ENCODE measurements at places on chromosomes 2 and 18. TPM values are rescaled to one million over a fixed set of nuclear protein-coding genes. Genes with fewer than 3 reads are reported as not detected.

DNA sequence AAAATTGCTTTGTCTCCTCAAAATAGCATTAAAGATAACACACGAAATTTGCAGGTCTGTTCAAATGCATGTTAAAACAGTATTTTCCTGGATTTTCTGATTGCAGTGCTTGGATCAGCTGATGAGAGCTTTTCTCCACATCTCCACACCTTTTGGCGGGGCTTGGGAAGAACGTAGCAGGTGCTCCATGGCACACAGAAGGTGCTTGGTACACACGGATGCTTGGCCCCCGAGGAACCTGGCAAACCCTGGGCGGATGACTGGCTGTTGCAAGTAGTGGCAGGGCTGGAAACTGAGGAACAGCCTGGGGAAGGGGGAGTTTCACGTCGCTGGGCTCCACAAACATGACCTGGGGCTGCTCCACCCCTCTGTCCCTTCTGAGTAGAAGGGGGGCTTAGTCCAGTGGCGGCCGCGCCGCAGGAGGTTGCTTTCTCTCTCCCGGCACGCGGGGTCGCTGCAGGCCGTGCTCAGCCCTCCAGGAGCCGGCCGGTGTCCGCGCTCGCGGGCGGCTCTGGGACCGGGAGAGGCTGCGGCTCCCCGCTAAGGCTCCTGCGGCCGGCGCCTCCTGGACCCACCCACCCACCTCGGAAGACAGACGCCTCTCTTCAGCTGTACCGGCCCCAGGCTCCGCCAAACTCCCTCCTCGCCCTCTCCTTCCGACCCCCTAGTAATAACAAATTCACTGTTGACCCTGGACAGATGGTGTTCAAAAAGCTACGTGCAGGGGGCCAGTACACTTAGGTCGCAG is 69.3 kb downstream of the MARCO start:
- no peak for DNase-seq

DNA sequence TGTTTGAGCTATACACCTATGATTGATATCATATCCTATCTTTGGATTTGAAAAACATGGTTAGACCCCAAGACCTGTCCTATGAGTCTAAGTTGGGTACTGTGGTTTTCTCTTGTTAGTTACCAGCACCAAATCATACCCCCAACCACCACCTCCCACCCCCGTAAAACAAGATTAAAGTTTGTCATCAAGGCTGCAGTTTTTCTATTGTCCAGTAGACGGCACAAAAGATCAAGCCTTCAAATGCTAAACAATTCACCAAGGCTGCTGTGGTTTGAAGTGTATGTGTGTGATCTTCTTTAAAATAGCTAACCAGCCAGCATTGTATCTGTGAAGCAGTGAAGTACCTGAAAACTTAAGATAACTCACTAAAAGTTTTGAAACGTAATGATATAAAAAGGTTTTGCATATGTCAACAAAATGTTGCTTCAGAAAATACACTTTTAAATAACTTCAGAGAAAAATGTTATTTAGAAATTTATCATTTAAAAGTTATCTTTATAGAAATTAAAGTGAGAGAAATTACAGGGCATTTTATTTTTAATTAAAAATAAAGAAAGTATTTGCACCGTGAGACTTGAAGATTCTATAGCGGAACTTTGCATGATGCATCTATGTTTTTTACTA is 5.8 kb upstream of the MEIS1 start:
- no peak for DNase-seq

DNA sequence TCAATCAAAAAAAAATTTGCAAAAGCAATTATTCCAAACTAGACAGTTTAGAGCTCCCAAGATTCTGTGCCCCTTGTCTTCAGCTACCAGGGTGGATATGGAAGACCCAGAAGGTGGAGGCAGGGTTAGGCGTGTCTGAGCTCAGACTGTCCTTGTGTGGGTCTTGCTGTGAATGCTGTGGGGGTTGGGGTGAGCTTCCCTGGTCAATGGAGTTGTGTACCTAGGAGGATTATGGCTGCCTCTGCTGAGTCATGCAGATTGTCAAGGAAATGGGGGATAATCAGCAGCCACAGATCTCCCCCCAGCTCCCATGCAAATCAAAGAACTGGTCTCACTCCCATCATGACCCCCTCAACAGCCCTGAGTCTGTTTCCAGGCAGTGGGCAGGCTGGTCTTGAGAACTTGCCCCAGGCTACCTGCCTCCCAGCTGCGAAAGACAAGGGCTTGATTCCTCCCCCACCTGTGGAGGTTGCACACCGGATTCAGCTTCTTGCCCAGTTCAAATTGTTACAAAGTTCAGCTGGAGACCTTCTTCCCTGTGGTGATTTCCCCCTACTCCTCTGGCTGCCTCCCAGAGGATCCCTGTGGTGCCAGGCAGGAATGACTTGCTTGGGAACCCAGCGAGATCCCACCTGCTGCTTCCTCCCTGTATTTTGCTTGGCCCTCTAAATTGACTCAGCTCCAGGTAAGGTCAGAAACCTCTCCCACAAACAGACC is 77.0 kb downstream of the RAD51AP2 start:
- DNase-seq, result no peak

DNA sequence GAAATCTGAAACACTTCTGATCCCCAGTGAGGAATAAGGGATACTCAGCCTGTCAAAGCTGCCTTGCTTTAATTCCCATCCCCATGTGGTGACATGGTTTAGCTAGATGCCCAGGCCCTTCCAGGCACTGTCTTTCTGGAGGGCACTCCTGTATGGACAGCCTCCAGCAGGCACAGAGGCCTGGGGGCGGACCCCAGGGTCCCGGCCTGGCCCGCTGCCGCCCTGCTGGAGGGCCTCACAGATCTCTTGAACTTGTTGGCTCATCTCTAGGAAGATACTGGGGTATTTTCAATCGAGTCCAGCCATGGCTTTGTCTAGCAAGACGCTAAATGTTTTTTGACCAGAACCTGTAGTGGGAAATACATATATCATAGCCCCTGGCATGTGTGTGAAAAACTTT is 21.0 kb upstream of the CNNM3 start:
- no peak for DNase-seq

DNA sequence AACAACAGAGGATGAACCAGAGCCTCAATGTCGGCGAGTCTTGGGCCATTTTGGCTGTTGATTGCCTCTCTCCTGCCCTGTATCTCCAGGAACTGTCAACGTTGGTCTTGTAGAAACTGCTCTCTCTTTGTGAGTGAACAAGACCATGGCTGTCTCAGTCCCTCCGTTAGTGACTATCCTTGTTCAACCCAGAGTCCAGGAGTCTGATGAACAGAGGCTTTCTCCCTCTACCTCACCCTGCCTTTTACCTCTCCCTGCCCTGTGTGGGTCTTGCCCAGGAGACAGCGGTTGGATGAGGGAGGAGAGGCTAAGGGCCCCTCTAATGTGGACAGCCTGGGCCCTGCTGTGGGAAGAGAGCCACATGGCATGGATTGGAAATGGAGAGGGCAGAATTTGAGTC is 32.8 kb downstream of the INPP4A start:
- DNase-seq, result no peak

LAMA1 gene
- polyA plus RNA-seq, result not detected

CKAP2L gene
- not detected for polyA plus RNA-seq
